Pons (tissue), 1 donor: ENCODE measurements at places on chromosomes 11 and 22.

GRCh38 chr11:125624756-125625213 lies at the start of gene CHEK1:
TSS of gene CHEK1 (plus strand) at chr11:125625163. CDS start at chr11:125626769, 1,606 bp downstream.
- peak; percentile 1 for DNase-seq

- no peak for DNase-seq
Measured at GRCh38 chr22:27397954-27398342, 403.6 kb downstream of the MN1 start.

DNA sequence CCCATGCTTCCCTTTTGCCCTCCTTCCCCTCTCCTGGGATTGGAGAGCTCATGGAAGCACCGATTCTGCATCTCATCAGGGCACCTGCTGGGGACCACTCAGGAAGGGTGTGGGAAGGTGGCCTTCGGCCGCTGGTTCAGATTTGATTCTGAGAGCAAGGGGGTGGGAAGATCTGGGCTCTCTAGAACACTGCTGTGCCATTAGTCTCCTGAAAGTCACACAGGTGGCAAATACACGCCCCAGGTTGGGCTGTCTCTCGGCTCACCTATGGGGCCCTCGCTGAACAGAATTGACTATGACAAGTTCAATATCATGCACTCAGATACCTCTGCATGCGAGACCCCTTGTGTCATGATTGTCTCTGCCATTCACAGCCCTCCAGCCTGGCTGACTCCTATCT lies 12.8 kb upstream of the APOBEC3A start:
- no peak for DNase-seq

- DNase-seq = no peak
Measured at GRCh38 chr11:72998676-72999075, 143.4 kb downstream of the FCHSD2 start.

GRCh38 chr11:91761406-91762025 lies 463.1 kb upstream of the FAT3 start:
- DNase-seq = no peak

- DNase-seq = no peak
Measured at GRCh38 chr22:30286813-30287647, 2.3 kb downstream of the CASTOR1 start.

DNA sequence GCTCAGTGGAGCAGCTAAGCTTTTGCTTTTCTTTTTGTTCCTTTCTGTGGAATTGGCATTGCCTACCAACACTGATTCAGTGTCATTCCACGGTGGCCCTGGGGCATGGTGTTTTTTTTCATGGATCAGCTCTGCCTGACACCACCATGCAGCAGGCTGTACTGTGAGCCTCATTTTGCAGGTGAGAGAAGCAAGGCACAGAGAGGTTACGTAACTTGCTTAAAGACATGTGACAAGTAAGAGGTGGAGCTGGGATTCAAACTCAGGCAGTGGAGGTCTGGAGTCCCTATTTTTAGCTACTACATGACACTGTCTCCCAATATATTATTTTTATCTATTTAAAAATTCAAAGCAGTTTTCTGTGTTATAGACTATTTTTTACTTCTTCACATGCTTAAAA lies 44.4 kb downstream of the APOL3 start:
- DNase-seq = no peak

DNA sequence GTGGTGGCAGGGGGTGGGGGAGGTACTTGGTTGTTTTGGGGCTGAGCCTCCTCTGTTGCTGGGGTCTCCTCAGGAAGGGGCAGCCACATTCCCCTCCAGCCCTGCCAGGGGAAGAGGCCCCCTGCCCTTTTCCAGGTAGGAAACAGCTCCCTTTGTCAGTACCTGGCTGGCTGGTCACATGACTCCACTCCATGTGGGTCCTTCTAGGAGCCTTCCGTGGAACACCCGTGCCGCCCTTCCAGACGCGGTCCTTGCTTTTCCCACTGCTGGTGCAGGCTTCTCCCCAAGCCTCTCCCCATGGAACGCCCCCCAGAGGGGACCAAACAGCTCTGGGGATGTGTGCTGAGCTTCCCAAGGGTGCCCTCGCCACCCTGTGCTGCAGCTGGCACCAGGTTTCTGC lies 19.9 kb downstream of the IFT27 start:
- DNase-seq = no peak

DNA sequence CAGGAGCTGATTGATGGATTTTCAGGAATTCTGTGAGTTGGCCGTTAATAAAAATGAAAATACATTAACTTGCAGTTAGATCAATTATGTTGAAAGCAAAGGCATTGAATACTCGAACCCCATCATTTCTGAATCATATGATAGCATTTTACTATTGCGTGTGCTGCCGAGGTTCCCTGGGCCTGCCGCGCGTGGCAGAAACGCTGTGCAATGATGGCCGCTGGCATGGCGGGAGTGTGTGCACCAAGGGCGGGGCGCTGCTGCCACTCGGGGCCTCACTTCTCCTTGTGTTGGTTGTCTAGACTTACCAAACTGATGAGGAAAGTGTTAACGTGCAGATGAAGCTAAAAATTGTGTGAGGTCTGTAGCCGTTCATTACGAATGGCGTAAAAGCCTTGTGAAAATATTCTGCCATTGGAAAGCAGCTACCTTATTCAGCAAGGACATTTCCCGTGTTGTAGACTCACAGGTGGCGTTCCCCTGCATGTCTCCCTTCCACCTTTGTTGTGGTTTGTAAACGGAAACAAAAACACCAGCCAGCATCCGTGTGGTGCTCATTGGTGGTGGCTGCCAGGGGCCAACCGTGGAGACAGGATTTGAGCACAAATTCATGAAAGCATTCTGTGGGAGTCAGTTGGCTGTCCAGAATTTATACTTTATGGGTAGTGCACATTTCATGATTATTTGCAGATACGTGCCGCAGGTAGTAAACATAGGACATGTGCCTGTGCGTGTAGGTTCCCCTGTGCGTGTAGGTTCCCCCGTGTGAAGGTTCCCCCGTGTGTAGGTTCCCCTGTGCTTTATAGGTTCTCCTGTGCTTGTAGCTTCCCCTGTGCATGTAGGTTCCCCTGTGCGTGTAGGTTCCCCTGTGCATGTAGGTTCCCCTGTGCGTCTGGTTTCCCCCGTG lies 5.9 kb upstream of the GRAMD4 start:
- DNase-seq = no peak

DNA sequence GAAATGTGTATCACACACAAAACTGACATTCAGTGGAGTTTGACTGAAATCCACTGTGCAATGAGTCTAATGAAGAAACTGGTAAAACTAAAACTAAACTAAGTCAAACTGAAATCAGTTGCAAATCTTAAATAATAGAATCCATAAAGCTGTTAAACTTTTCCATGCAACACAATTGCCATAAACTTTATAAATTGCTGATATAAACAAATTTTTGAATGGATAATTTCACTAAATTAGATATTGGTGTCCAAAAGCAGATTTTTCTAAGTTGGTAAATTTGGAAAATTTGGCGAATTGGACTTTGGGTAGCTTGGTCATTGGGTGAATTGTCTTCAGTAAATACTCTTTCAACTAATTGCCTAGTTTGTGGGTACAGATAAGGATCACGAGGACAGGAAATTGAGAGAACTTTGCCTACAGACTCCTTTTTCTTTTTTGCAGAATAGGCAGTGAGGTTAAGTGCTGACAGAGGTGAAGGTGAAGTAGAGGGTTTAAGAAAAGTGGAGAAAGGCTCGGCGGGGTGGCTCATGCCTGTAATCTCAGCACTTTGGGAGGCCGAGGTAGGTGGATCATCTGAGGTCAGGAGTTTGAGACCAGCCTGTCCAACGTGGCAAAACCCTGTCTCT lies 12.8 kb downstream of the MRPL17 start:
- no peak for DNase-seq

DNA sequence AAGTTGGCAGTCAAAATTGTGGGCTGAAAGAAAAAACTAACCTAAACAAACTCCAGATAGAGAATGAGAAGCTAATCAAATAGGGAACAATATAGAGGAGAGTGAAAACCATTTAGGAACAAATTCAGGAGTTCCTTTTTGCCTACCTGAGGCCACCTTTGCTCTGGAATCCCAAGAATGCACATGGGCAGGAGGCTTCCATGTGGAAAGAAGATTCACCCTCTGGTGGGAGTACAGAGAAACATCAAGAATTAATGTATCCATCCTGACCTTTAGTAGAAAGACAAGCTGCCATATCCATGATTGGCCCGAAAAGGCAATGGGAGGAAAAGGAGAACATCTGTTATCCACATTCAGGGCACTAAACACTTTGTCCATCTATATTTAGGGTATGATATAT lies 35.0 kb upstream of the MRGPRX1 start:
- DNase-seq = no peak

GRCh38 chr11:119788096-119788883 lies 59.3 kb upstream of the NECTIN1 start:
- DNase-seq = no peak

GRCh38 chr11:70637949-70638583 lies 239.7 kb downstream of the CTTN start:
- peak; percentile 89 for DNase-seq

- DNase-seq = no peak
Measured at GRCh38 chr11:118260353-118260752, 3.7 kb downstream of the MPZL2 start.

GRCh38 chr22:46162771-46163556 lies 12.6 kb downstream of the PPARA start:
- DNase-seq = no peak

DNA sequence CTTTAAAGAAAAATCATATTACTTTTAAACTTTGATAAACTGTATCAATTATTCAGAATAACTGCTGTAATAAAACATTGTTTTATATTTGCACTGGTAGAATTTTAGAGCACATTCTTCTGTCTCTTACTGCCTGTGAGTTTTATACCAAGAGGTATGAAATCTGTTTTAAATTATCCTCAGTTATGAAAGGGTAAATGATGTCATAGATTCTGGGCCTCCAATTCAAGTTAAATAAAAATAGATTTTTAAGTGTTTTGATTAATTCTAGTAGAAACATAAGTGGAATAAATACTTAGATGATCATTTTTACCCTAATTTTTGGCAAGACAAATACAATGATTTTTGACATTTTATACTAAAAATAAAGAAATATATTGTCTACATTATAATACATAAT lies 93.0 kb downstream of the GUCY1A2 start:
- no peak for DNase-seq

DNA sequence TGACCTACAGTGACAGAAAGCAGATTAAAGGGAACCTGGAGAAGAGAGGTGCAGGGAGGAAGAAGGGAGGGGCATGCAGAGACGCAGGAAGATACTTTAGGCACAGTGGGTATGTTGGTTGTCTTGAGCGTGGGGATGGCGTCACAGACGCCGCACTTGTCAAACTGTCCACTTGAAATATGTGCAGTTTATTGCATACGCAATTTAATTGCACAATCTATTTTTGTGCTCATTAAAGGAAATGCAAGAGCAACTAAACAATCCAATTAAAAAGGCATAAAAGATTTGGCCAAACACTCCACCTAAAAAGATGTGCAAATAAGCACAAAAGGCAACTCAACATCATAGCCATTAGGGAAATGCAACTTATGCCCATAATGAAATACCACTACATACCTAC lies 16.8 kb downstream of the GNB1L start:
- DNase-seq = no peak

DNA sequence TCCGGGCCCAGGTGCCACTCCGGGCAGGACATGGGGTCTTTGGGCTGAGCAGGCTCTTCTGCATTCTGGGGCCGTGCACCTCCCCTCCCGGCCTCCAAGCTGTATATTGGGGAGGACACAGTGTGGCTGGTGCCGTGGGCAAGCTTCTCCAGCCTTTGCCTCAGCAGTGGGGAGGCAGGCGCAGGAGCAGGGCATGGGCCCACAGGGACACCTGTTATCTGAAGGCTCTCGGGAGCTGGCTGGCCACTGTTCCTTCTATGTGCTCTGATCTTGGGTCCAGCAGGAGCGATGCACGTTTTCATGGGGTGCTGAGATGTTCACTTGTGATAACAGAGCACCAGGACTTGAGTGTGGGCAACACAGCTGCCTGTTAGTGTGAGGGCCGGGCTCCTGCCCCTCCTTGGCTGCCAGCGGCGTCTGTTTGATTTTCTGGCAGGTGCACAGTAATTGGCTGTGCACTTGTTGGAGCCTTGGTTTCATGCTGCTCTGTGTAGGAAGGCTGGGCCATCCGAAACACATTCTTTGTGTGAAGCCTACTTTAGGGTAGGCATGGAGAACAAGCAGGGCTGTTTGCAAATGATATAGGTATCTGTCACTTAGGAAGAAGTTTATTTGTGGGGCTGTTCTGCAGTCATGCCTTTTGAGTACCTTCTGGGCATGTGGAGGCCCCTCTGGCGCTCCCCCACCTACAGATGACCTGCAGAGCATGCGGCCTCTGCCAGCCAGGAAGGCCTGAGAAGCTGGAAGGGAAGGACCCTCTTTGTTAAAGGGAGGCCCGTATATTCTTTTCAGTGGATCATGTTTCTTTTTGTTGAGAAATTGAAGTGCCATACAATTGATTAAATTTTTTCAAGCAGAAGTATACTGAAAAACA lies 201.5 kb downstream of the TBC1D22A start:
- no peak for DNase-seq

- DNase-seq = no peak
Measured at GRCh38 chr11:1928470-1928890, 9.0 kb downstream of the TNNT3 start.

DNA sequence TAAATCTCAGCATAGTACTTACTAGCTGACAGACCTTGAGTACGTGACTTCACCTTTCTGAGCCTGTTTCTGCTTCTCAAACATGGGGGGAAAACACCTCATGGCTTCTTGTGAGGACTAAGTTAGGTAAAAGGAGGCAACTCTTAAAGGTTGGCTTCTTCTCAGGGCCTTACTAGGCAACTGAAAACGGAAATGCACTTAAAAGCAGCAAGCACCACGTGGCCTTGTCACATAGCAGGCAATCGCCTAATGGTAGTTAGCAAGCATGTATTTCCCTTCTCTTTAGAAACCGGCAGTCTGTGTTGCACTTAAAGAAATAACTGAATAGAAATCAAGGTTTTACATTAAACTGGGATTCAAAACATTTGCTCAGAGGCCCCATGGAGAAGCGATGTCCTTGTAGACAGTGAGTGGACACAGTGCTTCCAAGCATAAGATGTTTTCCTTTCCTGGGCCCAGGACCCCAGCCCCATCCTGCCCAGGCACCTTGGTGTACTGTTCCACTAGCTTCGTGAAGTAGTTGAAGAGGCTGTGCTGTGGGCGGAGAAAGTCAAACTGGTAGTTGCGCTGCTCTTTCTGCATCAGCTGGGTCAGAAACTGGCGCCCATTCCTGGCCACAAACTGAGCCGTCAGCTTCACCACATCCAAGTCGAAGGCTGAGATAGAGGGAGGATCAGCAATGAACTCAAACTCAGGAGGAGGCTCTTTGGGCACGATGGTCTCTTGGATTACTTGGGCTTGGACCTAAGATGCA lies 12.1 kb downstream of the SF3A1 start:
- DNase-seq = no peak

GRCh38 chr11:25180187-25180586 lies 683.3 kb downstream of the LUZP2 start:
- no peak for DNase-seq

GRCh38 chr11:110526323-110526722 lies 96.6 kb downstream of the FDX1 start:
- no peak for DNase-seq

GRCh38 chr11:27612932-27613880 lies 87.0 kb downstream of the BDNF start:
- DNase-seq = no peak

GRCh38 chr11:118321386-118322082 lies 17.0 kb downstream of the CD3E start:
- peak; percentile 38 for DNase-seq

- no peak for DNase-seq
Measured at GRCh38 chr11:34537636-34538035, 24.0 kb upstream of the ELF5 start.

- DNase-seq = no peak
Measured at GRCh38 chr11:8019314-8020243, 32.4 kb downstream of the EIF3F start.
